ENCODE measurements at places on chromosomes 2 and 18.

- DNase-seq, result no peak
These were observed 18.4 kb downstream of the KCNK3 start for GRCh38 chr2:26710743-26711456.

GRCh38 chr2:207505171-207505570 lies 24.6 kb upstream of the CREB1 start:
- no peak for DNase-seq

DNA sequence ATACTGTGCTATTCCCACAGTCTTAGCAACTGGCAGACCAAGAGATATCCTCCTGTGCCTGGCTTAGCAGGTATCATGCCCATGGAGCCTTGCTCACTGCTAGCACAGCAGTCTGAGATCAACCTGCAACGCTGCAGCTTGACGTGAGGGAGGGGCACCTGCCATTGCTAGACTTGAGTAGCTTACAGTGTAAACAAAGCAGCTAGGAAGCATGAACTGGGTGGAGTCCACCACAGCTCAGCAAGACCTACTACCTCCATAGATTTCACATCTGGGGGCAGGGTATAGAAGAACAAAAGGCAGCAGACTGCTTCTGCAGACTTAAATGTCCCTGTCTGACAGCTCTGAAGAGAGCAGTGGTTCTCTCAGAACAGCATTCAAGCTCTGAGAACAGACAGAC lies 74.8 kb downstream of the AKAIN1 start:
- DNase-seq, result no peak

GRCh38 chr2:142174176-142174575 lies 43.4 kb upstream of the LRP1B start:
- no peak for DNase-seq

- peak; percentile 63 for DNase-seq
These were observed 114.0 kb downstream of the FAM210A start for GRCh38 chr18:13612196-13612997.

GRCh38 chr2:225425284-225425683 lies 25.8 kb downstream of the NYAP2 start:
- no peak for DNase-seq

DNA sequence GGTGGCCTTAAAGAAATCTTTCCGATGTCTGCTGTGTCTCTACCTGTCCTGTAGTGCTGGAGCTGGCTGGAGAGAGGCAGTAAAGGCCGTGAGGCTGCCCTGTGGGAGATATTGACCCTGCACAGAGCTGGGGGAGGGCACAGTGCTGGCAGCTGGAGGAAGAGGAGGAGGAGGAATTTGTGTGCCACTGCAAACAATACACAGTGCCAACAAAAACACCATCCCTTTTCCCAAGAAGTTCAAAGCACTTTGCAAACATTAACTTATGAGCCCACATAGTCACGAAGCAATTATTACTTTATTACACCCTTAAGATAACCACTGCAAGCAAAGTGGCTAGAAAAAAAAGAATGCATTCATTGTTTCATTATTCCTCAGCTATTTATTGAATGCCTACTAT lies 45.0 kb upstream of the CYTIP start:
- no peak for DNase-seq

GRCh38 chr2:1310202-1310601 lies 103.1 kb upstream of the TPO start:
- no peak for DNase-seq

DNA sequence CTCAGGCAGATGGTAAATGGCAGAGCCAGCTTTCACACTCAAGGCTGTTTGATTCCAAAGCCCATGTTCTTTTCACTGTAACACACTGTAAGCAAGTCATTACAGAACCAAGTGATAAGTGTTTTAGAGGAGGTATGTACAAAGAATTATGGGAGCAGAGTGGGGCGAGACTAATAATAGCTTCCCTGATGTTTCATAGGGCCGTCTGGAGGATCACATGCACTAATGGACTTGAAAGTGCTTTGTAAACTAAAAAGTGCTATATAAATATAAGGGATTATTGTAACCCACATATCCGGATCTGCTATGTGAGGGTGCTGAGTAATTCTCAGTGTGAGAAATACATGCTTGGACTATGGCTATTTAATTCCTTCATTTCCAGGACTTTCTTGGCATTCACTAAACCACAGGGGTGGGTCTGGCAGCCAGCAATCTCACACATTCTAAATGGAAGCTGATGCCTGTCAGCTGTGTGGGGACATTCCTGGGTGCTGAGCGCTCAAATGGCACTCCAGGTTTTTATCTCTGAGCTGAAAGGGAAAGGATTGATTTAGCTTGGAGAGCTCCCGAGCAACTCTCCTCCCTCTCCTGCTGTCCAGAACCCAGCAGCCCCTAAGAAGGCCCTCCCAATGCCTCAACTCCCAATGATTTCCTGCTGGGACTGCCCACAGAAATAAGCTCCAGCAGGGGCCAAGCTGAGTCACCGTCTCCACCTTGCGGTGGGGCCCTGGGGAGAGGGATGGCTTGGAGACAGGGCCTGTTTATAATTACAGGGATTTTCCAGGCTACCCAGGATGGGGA lies 222.8 kb downstream of the SOX11 start:
- no peak for DNase-seq

GRCh38 chr2:169891593-169892298 lies 64.5 kb downstream of the UBR3 start:
- DNase-seq, result no peak

DNA sequence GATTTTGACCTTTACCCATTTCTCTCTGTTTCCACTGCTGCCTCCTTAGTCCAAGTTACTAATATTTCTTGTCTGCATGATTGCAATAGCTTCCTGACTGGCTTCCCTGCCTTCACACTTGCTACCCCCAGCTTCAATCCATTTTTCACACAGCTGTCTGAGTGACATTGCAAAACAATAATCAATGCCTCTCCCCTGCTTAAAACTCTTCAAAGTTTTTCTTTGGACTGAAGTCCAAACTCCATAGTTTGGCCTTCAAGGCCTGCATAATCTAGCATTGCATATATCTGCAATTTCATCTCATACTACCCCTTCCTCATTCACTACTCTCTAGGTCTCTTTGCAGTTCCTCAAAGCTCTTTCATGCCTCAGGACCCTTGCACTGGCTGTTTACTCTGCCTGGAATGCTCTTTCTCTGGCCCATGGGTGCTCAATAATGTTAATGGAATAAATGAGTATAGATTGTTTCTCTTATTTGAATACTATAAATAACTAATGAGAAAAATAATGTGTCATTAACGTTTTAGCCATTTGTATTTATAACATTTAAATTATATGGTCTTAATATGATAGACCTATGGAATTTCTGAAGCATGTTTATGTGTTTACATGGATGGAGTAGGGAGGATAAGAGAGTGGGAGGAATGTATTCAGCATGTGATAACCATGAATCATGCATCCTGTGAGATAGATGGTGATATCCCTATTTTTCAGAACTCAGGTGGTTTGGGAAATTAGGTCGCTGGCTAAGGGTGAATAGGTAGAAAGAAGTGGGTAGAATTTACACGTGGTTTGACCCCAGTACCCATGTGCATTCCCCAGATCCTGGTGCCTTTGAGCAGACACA lies 5.7 kb upstream of the TMEM178A start:
- DNase-seq, result no peak

DNA sequence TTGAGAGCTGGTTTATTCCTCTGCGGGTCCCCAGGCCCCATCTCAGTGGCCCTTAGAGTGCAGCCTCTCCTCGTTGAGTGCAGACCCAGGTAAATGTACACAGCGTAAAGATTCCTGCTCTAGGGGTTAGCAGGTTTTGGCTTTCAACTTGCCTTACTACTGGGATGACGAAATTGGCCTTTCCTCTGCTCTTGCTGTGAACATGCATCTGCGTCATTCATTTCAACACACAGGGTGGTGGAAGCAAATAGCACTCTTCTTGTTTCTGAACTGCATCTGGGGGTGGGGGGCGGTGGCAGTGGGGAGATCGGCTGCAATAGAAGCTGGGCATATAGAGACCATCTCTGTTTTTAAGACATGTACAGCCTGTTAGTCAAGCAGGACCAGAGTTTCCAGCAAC lies 16.5 kb upstream of the SLC16A14 start:
- DNase-seq, result no peak

DNA sequence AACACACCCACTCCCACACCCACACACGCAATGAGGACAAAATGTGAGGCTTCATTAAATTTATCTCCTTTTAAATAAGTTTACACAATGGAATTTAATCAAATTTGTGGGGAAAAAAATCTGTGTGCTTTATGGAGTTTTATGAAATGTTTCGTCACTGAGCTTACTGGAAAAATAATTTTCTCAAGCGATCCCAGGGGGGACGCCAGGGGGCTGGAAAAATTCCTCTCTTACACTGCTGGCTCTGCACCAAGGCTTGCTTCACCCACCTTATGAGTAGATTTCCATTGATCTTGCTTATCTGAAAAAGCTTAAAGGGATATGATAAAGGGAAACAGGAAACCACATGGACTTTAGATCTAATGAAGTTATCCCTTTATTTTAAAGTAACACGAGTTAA lies 95.5 kb downstream of the CABYR start:
- DNase-seq, result no peak

DNA sequence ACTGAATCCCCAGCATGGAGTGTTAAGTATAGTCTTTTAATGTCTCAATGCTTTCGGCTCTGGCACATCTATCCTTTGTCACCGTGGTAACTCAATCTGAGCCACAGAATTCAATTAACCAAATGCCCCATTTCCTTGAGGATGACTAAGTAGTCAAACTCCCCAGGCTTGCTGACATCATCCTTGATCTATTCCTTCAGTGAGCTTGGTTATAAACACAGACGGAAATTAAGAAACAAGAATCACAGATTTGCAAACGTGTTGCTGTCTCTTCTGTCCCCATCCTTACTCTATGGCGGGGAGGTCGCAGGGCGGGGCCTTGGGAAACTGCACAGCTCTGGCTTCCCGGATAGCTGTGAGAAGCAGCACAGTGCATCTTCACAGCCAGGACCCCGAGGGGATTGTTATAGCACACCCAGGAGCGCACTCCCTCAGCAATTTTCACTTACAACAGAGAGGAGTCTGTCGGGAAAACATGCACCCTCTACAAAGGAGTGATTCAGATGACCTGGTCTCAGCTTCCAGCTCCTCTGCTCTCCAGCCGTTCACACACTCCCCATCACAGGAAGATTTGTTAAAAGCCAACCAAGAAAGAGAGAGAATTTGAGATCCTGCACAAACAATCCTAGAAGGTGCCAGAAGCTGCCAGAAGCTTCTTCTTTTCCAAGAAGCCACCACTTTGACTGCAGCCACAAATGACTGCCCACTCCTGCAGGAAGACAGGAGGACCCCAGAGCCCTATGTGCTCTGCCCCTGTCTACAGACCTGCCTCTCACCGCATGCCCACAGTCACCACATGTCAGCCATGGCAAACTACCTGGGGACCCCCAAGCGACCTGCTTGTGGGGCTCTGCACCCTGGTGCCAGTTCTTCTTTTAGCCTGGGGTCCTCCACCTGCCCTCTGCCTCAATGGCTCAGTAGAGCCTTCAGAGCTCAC lies 44.9 kb upstream of the YWHAQ start:
- DNase-seq, result no peak

Data from activated T-helper 1 cell treated with Interleukin-2 at 50 U/mL for 16 hours (primary cell).